ENCODE measurements at places on chromosomes 1 and 21.

DNA sequence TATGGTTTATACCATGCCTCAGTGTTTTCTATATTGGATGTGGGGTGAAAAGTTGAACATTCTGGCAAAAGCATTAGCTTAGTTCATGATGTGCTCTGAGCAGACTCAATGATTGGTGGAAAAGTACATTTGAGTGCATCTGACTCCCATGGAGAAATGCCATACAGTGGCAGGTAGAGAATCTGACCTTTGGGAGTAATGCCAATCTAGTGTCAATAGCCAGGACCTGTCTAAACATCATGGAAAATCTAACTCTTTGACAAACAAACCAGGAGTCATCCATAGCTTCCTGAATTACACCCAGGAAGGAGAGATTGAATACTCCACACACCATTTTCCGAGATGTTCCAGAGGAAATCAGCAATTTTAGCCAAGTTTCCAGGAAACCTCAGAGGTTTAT, 51.0 kb downstream of the XCL1 start:
- DNase-seq: no peak

DNA sequence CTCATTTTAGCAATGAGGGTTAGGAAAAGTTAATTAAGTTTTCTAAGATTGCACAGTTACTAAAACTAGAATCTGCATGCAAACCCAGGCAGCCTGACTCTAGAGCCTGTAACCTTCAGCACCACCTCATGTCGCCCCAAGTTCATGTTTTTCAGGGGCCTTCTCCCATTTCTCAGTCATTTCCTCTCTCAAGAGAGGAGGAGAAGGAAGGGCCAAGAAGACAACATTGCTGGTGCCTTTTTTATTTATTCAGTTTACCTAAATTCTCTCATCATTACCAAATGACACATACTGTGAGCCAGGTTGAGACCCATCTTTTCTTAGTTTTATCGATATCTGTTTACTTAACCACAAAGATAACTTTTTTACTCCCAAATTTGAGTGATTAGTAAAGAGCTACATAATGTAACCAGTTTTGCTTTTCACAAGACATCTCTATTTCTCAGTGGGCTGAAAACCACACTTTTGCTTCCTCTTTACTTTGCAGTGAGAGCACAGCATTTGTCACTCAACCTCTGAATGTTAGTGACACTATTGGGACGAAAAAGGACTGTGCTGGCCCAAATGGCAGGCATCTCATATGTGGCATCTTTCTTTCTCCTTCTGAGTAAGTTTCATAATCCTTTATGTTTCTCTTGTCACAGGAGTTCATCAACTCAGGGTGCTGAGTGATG, at the start of gene CD101:
Gene CD101, plus strand, starts transcription at position 507 of the 674 bp plus-strand sequence. Its CDS starts 58 bp downstream, at position 565.
- no peak for DNase-seq

DNA sequence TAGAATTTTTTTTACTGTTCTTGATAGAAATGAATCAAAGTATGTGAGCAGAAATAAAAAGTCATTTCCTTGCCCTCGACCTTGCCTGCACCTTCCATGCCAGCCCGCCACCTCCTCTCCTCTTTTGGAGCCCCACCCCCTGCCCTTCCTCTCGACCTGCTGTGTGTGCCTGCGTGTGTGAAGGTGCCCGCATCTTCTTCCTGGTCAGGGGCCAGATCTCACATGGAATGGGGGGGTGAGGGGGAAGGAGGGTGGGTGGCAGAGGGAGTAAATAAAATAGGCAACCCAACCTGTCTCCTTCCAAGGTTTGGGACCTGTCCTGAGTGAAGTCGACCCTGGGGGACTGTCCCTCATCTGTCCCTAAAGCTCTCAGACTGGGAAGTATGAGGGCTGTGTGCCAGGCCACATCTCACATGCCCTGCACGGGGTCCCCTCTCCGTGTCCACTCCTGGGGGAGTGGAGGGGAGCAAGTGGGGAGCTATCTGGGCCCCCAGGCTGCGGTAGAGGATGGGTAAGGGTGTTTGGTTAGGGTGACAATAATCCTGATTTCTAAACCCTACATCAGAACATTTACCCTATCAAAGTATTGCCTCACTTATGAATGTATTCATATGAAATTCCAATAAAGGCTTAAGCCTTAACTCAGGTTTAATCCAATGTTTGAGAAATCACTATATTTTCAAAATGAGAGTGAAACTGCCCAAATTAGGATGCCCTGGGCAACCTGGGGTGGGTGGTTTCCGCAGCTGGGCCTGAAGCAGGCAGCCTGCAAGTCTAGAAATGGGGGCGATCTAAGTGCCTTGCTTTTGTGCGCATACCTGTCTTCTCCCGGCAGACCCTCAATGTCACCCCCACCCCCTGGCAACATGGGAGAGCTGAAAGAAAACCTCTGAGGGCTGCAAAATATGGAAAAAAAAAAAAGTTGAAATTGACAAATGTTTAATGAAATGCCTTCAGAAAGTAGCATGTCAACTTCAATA, 15.4 kb downstream of the AMPD2 start:
- DNase-seq: no peak

GRCh38 chr1:63405021-63405420, 37.6 kb downstream of the ALG6 start:
- DNase-seq: no peak

- DNase-seq: no peak
Measured at GRCh38 chr1:245996811-245997210, 510.3 kb downstream of the SMYD3 start.

- DNase-seq: no peak
Measured at GRCh38 chr1:61368876-61369275, 286.5 kb downstream of the NFIA start.

DNA sequence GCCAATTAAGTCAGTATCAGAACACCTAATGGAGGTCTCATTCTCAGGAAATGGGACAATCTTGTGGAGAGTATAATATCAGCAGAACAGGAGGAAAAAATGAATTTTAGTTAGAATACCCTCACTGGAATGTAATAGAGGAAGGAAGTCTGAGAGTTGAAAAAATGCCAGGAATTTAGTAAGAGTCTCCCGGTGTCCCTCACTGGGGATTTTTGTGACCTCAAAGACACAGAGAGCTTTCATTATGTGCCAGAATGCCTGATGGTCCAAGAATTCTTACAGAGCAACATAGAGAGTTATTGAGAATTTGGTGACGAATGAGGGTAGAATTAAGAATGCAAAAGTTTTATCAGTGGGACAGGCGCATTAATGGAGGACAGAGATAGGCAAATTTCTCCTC, 443.5 kb upstream of the B3GALT2 start:
- no peak for DNase-seq

GRCh38 chr1:34418166-34418565, 241.5 kb downstream of the C1orf94 start:
- no peak for DNase-seq

- no peak for DNase-seq
Measured at GRCh38 chr1:88751714-88752113, 67.6 kb downstream of the PKN2 start.

GRCh38 chr1:27967884-27968466, 8.2 kb downstream of the XKR8 start:
- DNase-seq: no peak

GRCh38 chr1:227941509-227942020, 6.2 kb downstream of the WNT9A start:
- DNase-seq: no peak

GRCh38 chr1:90876101-90876500, 145.7 kb downstream of the ZNF644 start:
- no peak for DNase-seq

DNA sequence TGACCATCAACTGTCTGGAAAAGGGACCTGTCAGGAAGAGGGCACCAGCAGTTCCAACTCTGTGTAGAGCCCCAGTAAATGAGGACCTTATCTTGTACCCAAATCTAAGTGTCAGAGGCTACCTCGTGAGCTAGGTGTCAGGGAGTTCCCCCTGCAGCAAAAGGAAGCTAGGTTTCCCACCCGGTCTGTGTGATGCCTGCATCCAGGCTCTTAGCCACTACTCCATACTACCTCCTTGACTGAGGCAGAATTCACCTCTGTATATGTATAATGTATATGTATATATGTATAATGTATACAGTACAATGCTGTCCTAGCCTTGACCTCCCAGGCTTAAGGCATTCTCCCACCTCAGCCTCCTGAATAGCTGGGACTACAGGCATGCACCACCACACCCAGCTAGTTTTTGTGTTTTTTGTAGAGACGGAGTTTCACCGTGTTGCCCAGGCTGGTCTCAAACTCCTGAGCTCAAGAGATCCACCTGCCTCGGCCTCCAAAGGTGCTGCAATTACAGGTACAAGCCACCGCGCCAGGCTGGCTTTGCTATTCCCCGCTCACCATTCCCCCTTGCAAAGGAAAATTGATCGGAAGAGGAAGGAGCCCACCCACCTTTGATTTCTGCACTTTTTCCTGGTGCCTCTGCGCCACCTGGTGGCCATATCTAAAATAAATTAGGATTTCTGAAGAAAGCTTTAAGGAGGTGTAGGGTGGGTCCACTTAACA, 15.7 kb upstream of the LUZP1 start:
- no peak for DNase-seq

- no peak for DNase-seq
Measured at GRCh38 chr1:153277852-153278251, 18.4 kb downstream of the LORICRIN start.

DNA sequence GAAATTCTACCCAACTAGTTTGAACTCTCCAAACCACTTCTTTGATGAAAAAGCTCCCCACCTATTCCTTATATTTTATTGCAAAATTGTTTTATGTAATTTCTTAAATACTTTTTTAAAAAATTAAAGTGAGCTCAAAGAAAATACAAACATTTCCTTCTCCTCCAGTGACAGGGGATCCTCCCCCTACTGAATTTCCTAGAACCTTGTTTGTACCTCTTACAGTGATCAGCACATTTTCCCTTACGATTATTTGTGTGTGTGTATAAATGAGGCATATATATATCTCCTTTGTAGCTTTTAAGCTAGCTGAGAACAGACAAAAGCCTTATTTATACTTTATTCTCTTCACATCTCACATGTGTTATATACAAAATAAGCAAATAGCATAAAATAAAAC, 44.4 kb downstream of the VAV3 start:
- no peak for DNase-seq

DNA sequence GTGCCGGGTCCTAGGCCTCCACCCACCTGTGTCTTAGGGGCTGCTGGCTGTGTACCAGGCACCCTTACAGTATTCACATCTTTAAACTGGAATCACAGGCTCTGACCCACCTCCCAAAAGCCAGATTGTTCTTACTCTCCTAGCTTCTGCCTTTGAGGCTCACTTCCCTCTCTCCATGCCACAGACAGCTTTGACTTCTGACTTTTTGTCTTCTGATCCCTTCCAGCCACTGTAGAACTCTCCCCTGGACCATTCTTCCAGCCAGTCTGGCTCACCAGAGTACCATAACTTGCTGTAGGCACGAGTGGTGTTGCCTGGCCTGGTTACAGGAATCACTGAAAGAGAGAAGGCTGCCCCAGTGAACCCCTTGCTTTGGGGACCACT, 58.1 kb upstream of the STUM start:
- no peak for DNase-seq

GRCh38 chr1:3611170-3612019, at the start of gene MEGF6:
TSS of gene MEGF6 (minus strand) at chr1:3611508. CDS start at chr1:3611268, 240 bp downstream.
- no peak for DNase-seq

GRCh38 chr1:155499953-155500639, 62.5 kb downstream of the ASH1L start:
- DNase-seq: peak; percentile 87
